ENCODE measurements at places on chromosomes 7 and 10.

- DNase-seq = no peak
Observed at GRCh38 chr10:96491303-96491702, 22.4 kb downstream of the TLL2 start.

DNA sequence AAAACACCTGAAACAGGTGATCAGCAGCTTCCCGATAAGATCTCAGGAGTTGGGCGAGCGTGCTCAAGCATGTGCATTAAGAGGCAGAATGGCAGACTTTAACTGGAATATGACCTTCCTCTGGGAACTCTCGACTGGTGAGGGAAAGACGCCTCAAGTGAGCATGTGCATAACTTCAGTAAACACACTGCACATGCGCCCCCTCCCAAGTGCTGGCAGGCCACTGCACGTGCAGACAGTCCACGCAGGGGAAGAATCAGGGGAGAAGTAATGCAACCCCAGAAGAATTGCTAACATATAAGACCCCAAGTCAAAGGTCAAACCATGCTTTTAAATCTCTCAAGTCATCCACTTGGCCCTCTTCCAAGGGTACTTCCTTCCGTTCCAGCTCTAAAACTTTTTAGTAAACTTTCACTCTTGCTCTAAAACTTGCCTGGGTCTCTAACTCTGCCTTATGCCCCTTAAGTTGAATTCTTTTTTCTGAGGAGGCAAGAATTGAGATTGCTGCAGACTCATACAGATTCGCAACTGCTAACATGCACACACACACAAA is 541.0 kb downstream of the TNS3 start:
- DNase-seq = peak; percentile 21

GRCh38 chr7:158125721-158126120 is 461.9 kb downstream of the PTPRN2 start:
- peak; percentile 28 for DNase-seq

DNA sequence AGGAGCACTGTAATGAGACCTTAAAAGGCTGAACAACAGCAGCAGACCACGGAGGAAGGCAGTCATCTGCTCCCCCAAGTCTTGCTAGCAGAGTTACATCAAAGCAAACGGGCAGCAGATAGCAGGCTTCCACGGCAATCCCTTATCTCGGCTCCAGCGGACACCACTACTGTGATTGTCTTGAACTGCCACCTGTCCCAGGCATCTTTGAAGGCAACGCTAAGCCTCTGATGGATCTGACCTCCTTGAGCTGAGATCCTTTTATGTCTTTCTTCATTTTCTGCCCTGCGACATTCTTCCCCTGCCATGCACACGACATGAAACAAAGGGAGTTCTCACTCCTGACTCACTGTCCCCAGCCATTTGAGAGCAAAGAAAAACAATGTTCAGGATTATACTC is 111.7 kb downstream of the GLI3 start:
- no peak for DNase-seq

GRCh38 chr7:52243685-52244084 is 791.7 kb upstream of the POM121L12 start:
- no peak for DNase-seq

DNA sequence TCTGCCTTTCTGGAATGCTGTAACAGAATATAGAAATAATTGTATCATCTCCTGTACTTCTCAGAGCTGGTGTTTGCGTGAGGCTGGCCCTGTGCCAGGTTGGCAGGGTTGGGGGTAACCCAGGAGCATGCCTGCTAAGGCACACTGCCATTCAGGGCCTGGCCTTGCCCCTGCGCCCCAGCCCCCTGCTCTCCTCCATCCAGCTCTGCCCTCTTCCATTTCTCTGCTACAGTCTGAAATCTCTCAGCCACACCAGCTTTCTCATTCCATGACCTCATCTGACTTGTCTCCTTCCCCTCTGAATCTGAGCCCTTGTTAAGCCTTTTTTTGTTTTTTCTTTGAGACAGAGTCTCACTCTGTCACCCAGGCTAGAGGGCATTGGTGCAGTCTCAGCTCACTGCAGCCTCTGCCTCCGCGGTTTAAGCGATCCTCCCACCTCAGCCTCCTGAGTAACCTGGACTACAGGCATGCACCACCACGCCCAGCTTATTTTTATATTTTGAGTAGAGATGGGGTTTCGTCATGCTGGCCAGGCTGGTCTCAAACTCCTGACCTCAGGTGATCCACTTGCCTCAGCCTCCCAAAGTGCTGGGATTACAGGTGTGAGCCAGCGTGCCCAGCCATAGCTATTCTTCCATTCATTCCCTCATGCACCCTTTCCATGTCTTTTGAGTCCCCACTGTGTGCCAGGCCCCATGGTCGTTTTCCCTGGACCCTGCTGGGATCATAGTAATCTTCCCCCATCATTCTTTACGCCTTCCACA is 206.8 kb downstream of the CUX1 start:
- DNase-seq = no peak

DNA sequence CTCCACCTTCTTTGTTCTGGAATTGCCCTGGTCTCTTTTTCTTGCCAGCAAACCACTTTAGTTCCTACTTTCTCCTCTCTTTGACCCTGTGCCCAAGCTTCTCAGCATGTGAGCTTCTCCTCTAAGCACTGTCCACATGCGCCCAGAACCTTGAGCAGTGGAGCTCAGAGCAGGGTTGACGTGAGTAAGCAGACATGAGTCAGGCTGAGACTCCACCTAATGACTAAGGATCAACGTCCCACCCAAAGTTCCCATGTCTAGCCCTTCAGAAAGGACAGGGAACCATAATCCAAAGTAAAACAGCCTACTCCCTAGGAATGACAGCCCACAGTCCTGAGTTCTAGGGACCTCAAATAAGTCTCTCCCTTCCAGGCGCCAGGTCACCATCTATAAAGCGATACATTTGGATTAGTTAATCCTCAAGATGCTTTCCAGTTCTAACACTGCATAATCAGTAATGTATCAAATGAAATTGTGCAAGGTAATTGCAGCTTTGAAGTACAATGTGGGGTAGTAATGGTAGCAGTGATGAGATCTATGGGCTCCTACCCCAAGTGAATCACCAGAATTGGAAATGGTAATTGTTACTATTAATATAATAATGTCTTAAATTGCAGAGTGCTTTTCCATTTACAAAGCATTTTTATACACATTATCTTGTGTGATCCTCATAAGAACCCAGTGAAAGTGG is 44.5 kb downstream of the KCNMA1 start:
- peak; percentile 93 for DNase-seq

DNA sequence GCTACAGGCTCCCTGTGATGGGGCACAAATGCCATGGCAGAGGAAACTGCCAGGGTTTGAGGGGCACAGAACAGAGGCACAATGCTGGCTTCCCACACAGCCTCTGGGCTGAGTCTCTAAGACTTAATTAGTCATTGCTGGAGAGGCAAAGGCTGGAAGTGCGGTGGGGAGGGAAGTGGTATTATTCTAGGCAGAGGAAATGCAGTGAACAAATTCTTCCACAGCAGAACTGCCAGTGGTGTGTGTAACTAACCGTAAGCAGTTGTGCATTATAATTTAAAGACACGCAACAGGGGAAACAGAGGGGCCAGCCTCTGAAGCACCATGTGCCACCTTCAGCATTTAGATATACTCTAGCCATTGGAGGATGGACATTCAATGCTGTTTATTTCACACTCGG is 12.8 kb downstream of the ICA1 start:
- DNase-seq = peak; percentile 15

DNA sequence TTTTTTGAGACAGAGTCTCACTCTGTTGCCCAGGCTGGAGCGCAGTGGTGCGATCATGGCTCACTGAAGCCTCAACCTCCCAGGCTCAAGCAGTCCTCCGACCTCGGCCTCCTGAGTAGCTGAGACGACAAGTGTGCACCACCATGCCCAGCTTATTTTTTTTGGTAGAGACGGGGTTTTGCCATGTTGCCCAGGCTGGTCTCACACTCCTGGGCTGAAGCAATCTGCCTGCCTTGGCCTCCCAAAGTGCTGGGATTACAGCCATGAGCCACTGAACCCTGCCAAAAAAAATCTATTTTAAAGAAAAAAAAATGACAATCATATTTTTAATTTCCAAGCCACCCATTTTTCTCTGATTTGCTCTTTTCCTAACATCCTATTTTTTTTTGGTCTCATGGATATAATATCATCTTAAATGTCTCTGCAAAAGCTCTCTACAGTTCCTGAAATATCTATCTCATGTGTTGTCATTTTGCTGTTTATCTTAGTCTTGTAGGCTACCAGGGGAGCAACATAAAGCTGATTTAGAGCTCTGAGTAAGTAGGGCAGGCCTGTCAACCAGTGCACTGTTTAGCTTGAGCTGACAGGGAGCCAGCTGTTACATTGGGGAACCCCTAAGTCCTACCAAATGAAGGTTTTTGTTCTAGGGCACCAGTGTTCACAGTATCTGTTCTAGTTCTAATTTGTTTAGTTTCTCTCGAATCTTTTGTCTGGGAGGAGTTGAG is 29.9 kb upstream of the HBP1 start:
- no peak for DNase-seq

- no peak for DNase-seq
Observed at GRCh38 chr10:121516093-121516865, 82.0 kb downstream of the FGFR2 start.

GRCh38 chr10:5692461-5693358 is 8.1 kb downstream of the TASOR2 start:
- DNase-seq = peak; percentile 22

DNA sequence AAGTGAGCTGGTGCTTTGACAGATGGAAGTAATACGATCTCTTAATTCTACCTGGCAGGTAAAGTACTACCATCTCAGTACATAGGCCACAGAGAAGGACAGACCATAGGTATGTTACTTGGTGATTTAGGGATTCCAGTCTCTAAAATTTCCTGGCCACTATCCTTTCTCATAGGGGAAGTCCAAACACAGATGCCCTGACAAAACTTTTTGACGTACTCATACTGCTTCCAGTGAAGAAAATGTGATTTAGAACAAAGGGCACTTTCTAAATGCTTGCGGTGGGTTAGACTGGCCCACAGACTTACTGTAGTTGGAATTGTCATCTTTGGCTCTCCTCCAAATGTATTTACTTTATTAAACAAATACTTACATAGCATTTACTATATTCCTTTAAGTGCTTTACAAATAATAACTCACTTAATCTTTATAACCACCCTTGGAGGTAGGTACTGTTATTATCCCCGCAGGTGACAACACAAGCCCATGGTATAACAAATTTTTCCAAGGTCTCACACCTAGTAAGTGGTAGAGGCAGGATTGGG is 3.0 kb downstream of the PI4K2A start:
- DNase-seq = no peak

- no peak for DNase-seq
Observed at GRCh38 chr7:133360201-133360600, 107.3 kb downstream of the EXOC4 start.

DNA sequence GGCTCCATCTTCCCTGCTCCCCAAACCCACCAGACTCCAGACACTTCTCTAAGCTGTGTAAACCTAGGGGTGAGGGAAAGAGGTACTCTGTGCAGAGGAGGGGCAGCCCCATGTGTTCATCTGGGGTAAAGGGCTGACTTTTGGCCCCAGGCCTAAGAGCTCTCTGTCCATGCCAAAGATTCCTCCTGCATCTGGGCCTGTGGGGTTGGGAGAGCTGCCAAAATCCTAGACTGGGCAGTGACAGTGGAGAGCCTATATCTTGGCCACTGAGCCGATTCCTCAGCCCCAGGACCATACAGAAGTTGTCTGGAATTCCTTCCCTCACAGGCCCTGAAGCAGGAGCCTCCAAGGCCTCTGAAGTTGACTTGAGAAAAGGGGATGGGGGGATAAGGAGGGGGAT is 25.3 kb upstream of the LEP start:
- no peak for DNase-seq

DNA sequence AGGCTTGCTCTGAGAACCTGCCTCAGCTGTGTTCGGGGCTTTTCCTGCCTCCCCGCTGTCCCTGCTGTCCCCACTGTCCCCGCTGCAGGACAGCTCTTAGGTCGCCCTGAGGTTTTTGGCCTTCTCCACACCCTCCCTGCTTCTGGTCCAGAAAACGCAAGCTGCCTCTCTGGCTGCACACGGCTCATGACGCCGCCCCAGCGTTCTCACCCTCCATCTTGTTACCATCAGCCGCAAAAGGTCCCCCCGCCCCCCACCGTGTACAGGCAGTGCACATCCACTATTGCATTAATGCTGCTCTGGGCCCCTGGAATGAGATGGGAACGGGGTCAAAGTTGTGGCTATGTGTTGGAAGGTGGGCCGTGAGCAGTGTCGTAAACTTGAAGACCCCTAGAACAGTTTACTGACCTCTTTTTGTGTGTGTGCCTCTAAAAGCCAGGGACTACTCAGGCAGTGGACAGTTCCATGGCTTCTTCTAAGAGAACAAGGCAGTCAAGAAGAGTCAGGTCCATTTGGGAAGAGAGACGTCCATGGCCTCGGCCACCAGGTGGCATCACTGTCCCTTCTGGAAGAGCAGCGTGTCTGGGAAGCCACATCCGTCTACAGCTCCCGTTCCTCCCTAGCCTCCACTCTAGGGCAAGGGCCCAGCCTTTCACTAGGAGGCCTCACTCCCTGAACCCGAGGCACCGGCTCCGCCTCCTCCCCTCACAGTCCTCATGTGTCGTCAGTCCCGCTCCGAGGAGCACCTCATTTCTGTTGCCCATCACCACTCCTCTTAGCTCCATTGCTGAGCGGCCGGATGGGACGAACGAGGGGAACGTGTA is 38.5 kb upstream of the MKRN1 start:
- DNase-seq = peak; percentile 89

- DNase-seq = peak; percentile 40
Observed at GRCh38 chr7:19674266-19674960, 34.4 kb downstream of the POLR1F start.

- no peak for DNase-seq
Observed at GRCh38 chr10:49023752-49024151, 84.1 kb upstream of the LRRC18 start.

- no peak for DNase-seq
Observed at GRCh38 chr7:81768951-81769778, 682 bp downstream of the HGF start.

- no peak for DNase-seq
Observed at GRCh38 chr10:127962205-127962604, 55.3 kb downstream of the PTPRE start.

DNA sequence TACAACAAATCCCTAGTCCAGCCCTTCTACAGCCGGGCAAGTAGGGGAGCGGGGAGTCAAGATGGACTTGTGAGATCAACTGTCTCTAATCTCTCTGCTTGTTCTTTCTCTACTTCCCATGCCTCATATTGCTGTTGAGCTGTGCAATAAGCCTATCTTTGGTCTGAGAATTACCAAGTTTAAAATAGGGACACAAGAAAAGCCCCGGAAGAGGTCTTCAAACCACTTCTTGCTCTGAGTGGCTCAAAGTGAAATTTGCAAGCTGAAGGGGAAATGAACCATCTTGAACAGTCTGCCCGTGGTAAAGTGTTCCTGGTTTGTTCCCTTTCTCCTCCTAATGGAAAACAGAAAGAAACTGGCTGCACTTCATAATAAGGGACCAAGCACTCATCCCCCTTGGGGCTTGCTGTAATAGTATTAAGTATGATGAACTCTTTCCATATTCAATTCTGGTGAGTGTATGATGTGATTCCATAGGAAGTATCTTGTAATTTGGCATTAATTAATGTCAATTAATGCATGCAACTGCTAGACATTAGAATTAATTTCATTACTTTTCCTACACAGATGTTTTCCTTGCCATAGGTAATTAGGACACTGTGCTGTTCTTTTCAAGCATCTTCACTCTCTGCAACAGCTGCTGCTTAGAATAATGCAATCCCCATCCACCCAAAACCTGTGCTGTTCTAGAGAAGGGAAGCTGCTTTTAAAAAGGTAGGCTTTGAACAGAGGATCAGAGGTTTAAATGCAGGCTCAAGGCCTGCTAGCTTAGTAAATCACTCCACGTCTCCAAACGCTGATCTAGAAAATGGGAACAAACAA is 449.6 kb downstream of the SORCS1 start:
- no peak for DNase-seq

- DNase-seq = peak; percentile 6
Observed at GRCh38 chr10:95346715-95347401, 56.1 kb upstream of the PDLIM1 start.
